ENCODE measurements at places on chromosomes 16 and 17.
A peak's percentile ranks its signal among the peaks of the same experiment; 100 is the strongest.

- peak; percentile 75 for DNase-seq
Observed at GRCh38 chr17:8300627-8301242, 5.5 kb upstream of the SLC25A35 start.

DNA sequence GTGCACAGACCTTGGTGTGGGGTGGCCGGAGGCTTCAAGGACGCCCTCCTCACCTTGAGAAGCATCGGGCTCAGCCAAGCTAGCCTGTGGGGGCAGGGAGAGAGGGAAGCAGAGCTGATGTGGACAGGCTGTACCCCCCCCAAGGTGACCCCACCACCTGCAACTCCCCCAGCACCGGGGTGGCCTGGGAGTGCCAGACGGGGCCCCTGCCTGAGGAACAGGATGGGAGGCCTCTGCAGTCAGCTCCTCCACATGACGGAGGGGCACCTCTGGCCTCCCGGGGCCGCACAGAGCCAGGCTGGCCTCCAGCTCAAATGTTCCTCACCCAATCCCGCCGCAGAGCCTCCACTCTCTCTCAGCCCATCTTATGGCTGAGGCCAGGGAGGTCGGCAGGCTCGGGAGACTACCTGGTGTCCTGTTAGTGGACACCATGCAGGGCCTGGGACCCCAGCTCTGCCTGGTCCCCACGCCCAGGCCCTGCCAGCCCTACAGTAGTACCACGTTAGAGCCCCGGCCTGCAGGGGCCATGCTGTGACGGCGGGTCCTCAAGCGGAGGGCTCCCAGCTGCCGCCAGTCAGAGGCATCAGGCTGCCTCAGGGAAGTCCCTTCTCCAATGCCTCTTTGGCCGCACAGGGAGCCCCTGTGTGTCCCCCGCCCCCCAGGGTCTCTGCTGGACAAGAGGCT lies 19.4 kb upstream of the SLC38A10 start:
- DNase-seq = peak; percentile 46

- DNase-seq = no peak
Observed at GRCh38 chr17:61362396-61362795, 37.2 kb upstream of the TBX2 start.

DNA sequence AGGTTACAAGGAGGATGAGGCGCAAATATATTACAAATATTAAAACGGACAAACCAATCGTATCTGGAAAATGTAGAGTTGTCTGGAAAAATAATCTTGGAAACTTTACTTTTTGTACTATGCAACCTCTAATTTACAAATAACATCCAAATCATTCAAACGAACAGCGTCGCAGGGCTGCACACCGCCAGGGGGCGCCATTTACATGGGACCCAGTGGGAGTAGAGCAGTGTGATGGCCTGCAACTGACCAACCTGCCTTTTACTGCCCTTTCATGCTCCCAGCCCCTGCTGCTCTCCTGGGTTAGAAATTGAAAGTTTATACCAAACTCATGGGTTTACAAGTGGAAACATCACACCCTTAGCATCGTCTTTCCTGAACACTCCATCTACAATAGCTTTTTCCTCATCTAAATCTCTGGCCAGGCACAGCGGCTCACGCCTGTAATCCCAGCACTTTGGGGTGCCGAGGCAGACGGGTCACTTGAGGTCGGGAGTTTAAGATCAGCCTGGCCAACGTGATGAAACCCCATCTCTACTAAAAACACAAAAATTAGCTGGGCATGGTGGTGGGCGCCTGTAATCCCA lies 10.0 kb downstream of the PITPNC1 start:
- peak; percentile 59 for DNase-seq

Measured in retina (tissue), 1 donor.